Thymus (tissue), 14 donors: ENCODE measurements at places on chromosomes 4 and X. TPM values are rescaled to one million over a fixed set of nuclear protein-coding genes. Genes with fewer than 3 reads are reported as not detected.

- H3K4me3 ChIP-seq, result no peak overlapping the region
- no peaks in the 10 kb centered on the region for H3K36me3 ChIP-seq
- H3K27ac ChIP-seq, result no peak overlapping the region
- H3K27me3 ChIP-seq, result no peaks in the 10 kb centered on the region
- peaks cover 24% of the 10 kb centered on the region for H3K4me1 ChIP-seq
These were observed 27.4 kb downstream of the CCKAR start for GRCh38 chr4:26462874-26463273.

- no peak for DNase-seq
- no peaks in the 10 kb centered on the region for H3K36me3 ChIP-seq
These were observed 57.8 kb downstream of the SPATA4 start for GRCh38 chr4:176137631-176138030.

DNA sequence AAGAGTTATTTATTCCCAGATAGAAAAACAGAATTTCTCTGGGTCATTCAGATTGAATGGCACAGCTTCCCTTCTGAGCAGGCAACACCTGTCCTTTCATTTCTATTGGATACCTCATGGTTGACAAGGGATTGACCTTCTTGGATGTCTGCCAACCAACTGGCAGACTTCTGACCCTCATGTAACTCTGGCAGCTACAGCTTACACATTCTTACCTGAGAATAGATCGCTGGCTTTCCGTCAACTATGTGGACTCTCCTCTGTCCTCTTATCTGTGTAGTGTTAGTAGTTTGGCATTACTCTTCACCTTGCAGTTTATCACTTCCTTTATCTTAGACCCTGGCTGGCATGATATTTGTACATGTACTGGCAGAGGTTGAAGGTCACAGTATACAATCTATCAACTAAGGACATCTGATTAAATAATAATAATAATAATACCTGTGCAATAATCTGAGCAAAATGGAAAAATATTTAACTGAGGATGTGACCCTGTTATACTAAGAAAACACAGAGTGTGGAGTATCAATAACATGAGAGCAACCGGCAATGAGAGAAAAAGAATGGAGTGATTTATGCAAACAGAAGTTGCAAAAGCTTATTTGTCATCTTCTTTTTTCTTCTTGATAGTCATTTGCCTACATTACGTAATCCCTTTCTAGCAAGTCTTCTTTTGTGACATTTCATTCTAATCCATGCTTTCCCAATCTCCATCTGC is 1118.2 kb downstream of the ARAP2 start:
- no peak for DNase-seq
- H3K4me3 ChIP-seq, result no peak overlapping the region
- H3K27me3 ChIP-seq, result no peaks in the 10 kb centered on the region
- no peak overlapping the region for H3K27ac ChIP-seq
- H3K36me3 ChIP-seq, result no peaks in the 10 kb centered on the region
- H3K4me1 ChIP-seq, result no peaks in the 10 kb centered on the region

- H3K4me3 ChIP-seq, result peak overlapping the region; percentile 64
- peak; percentile 38 for DNase-seq
These were observed 429 bp downstream of the UVSSA start for GRCh38 chr4:1347410-1347864.

- peaks cover 22% of the 10 kb centered on the region for H3K27me3 ChIP-seq
- H3K36me3 ChIP-seq, result no peaks in the 10 kb centered on the region
- no peak overlapping the region for H3K27ac ChIP-seq
- H3K4me1 ChIP-seq, result peaks cover 16% of the 10 kb centered on the region
- DNase-seq, result no peak
These were observed 1.3 kb downstream of the CNGA1 start for GRCh38 chr4:48015216-48015615.

- peaks cover 6% of the 10 kb centered on the region for H3K4me1 ChIP-seq
- H3K36me3 ChIP-seq, result no peaks in the 10 kb centered on the region
- no peak overlapping the region for H3K4me3 ChIP-seq
- H3K27ac ChIP-seq, result no peak overlapping the region
These were observed 117.8 kb upstream of the PJA1 start for GRCh38 chrX:69282893-69283690.

DNA sequence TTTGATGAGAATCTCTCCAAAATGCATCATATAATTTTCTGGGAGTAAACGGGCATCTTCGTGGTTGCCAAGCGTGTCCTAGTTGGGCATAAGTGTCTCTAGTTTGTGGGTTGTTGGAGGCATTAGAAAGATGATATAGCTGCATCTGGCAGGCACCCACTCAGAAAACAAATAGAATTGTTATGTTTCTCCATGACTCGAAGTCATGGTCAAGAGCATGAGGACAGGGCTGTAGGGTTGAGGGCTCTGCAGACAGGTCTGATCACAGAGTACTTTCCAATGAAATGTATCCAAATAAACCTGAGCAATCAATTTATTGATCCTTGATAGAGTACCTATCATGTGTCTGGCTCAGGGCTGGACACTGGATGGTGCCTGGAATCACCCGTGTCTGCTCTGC is 82.7 kb downstream of the SORCS2 start:
- H3K4me1 ChIP-seq, result peaks cover 3% of the 10 kb centered on the region
- no peak overlapping the region for H3K27ac ChIP-seq
- DNase-seq, result no peak
- H3K4me3 ChIP-seq, result no peak overlapping the region

The MAGEB17 gene
- not detected for total RNA-seq

The NEUROG2 gene
- total RNA-seq, result not detected
